ENCODE measurements at places on chromosomes 16 and 17.
A peak's percentile ranks its signal among the peaks of the same experiment; 100 is the strongest.

GRCh38 chr17:11986942-11987329 is 10.3 kb downstream of the ZNF18 start:
- peaks cover 21% of the 10 kb centered on the region for H3K4me1 ChIP-seq
- no peak for DNase-seq
- H3K4me3 ChIP-seq, result no peak overlapping the region
- no peaks in the 10 kb centered on the region for H3K27me3 ChIP-seq

DNA sequence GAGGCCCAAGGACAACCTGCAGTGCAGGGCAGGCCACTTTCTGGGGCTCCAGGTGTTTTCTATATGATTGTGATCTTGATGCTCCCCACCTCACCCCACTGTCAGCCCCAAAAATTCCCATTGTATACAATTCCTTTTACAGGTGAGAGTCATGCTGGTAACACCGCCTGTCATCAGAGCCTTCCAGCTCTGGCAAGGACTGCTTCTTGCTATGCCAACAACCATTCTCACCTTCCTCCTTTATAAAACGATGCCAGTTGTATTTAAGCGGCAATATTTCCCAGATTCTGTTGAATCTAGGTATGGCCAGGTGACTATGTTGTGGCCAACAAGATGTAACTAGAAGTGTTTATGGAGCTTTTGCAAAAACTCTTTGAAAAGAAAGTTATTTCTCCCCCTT is 30.4 kb upstream of the CALB2 start:
- no peak overlapping the region for H3K27ac ChIP-seq
- DNase-seq, result no peak
- H3K27me3 ChIP-seq, result no peaks in the 10 kb centered on the region

- no peak overlapping the region for H3K27ac ChIP-seq
- no peak for DNase-seq
- no peaks in the 10 kb centered on the region for H3K36me3 ChIP-seq
Measured at GRCh38 chr17:57281887-57282286, 25.6 kb downstream of the MSI2 start.

GRCh38 chr16:85687651-85688471 is 893 bp downstream of the GINS2 start:
- no peaks in the 10 kb centered on the region for H3K36me3 ChIP-seq
- no peaks in the 10 kb centered on the region for H3K27me3 ChIP-seq
- peak; percentile 21 for DNase-seq
- H3K4me1 ChIP-seq, result no peaks in the 10 kb centered on the region

- no peak overlapping the region for H3K27ac ChIP-seq
- no peaks in the 10 kb centered on the region for H3K27me3 ChIP-seq
- no peak for DNase-seq
- no peaks in the 10 kb centered on the region for H3K4me1 ChIP-seq
- H3K4me3 ChIP-seq, result no peak overlapping the region
Measured at GRCh38 chr16:72764015-72764654, 283.8 kb downstream of the ZFHX3 start.

DNA sequence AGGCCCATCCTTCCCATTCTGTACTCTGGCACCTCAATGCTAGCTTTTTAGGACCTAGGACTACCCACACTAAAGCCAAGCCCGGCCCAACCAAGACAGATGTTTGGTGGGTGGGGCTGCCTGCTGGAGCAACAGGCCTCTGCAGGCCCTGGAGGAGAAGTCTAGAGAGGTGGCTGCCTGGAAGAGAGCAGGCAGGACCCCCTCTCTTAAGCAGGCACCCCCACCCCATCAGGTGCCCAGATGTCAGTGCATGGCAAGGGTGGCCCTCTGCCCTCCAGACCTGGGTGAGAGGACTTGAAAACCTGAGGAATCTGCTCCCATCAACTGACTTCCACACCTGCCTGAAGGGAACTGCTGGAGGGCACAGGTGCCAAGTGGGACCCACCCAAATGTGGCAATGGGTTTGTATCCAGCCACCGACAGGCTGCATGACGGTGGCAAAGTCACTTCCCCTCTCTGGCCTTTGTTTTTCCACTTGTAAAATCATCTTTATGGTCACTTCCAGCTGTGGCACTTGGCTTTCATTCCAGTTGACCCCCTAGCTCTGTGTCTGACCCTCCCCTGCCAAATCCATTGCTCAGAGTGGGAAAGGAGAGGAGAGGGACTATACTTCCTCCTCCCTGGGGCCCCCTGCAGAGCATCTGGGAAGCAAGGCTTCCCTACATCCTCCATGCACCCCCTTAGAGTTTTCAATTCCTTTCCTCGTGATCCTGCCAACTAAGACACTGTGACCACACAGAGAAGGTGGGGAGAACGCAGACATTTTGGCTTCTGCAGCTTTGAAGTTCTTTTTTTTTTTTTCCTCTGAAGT is 1.7 kb upstream of the STAT5A start:
- H3K27ac ChIP-seq, result no peak overlapping the region
- H3K36me3 ChIP-seq, result no peaks in the 10 kb centered on the region
- DNase-seq, result peak; percentile 44

- no peak overlapping the region for H3K4me3 ChIP-seq
- H3K4me1 ChIP-seq, result no peaks in the 10 kb centered on the region
Measured at GRCh38 chr17:77879226-77879895, 79.1 kb upstream of the TNRC6C start.

DNA sequence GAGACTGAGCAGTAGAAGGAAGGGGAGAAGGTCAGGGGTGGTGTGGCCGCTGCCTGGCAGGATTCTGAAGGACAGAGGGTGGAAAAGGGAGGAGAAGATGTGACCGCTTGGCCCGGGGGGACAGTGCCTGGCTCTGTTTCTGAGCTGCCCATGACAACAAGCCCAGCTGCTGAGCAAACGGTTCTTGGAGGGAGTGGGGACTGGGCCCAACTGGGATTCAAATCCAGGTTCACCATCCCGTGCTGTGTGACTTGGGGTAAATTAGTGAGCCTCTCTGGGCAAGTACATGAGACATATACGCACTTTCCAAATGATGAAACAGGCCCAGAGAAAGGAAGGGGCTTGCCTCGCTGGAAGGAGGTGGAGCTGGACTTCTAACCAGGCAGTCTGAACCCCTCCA is 23.3 kb downstream of the SEC14L5 start:
- H3K27ac ChIP-seq, result no peak overlapping the region
- H3K27me3 ChIP-seq, result no peaks in the 10 kb centered on the region
- H3K36me3 ChIP-seq, result no peaks in the 10 kb centered on the region
- H3K4me3 ChIP-seq, result no peak overlapping the region

DNA sequence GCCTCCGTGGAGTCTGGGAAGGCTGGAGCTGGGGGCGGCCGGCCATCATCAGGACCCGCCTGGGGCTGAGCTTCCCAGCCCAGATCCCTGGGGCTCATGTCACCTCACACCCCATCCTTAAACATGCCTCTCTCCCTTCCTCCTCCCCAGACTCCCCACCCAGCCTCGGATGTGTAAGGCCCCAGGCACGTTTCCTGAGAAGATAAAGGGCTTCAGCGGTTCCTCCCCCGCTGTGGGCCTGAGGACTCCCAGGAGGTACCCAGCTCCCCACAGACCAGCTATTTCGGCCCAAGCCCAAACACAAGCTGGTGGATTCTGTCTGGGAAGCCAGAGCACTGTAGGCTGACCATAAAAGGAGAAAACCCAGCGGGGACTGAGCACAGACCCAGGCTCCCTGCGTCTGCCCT is 49.2 kb downstream of the MYH11 start:
- H3K36me3 ChIP-seq, result no peaks in the 10 kb centered on the region
- no peak overlapping the region for H3K4me3 ChIP-seq
- no peak overlapping the region for H3K27ac ChIP-seq
- no peaks in the 10 kb centered on the region for H3K4me1 ChIP-seq
- no peak for DNase-seq
- H3K27me3 ChIP-seq, result no peaks in the 10 kb centered on the region

DNA sequence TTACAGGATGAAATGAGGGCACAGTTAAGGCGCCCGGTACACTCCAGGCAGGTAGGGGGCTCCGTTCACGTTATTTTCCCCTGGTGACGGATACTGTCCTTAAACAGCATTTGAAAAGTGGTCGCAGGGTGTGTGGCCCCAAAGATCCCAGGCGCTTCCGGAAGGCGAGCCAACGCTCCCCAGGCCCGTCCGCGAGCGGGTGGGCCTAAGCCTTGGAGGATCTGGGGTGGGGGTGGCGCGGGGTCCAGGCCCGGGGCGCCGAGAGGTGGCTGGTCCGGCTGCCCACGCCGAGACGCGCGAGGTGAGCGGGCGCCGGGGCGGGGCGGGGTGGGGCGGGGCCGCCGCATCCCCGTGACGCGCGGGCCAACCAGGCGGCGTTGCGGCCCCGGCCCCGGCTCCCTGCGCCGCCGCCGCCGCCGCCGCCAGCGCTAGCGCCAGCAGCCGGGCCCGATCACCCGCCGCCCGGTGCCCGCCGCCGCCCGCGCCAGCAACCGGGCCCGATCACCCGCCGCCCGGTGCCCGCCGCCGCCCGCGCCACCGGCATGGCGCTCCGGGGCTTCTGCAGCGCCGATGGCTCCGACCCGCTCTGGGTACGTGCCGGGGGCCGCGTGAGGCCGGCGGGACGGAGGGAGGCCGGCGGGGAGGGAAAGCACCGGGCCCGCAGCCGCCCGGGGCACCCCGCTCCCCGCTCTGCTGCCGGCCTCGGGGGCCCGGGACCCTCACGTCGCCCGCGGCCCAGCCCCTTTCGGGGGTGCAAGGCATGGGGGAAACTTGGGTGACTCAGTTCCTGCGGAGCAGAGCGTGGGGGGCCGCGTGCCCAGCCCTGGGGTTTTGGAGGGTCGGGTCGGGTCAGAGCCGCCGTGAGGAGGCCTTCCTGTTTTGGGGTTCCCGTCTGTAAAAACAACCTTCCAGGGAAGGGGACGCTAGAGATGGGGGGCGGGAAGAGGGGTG is at the start of gene ABCC1:
Gene ABCC1 (plus strand): TSS at position 407 of the 951 bp plus-strand sequence. CDS start 136 bp downstream, at position 543.
- peak within 1 kb of the TSS; percentile 54 for H3K4me3 ChIP-seq
- peak; percentile 49 for DNase-seq
- H3K27me3 ChIP-seq, result peaks cover 2% of the 10 kb centered on the region
- no peaks in the 10 kb centered on the region for H3K4me1 ChIP-seq

GRCh38 chr16:85090873-85091521 is 21.3 kb downstream of the CIBAR2 start:
- H3K27ac ChIP-seq, result no peak overlapping the region
- no peak overlapping the region for H3K4me3 ChIP-seq
- no peaks in the 10 kb centered on the region for H3K27me3 ChIP-seq
- peak; percentile 82 for DNase-seq
- H3K4me1 ChIP-seq, result peaks cover 9% of the 10 kb centered on the region

DNA sequence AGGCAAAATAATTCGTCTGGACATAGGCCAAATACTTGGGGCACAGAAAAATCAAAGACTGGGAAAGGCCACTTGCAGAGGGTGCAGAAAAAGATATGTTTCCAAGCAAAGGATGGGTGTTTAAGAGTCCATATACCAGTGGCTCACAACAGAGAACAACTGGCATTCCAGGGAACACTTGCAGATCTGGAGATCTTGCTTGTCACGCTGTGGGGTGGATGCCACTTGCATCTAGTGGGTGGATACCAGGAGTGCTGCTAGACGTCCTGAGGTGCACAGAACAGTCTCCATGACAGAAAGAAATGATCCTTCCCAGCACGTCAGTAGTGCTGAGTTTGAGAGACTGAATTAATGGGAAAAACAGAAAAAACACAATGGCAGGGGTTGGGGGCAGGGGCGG is 8.4 kb downstream of the CBX8 start:
- H3K4me3 ChIP-seq, result no peak overlapping the region
- DNase-seq, result no peak
- H3K27ac ChIP-seq, result no peak overlapping the region
- H3K36me3 ChIP-seq, result no peaks in the 10 kb centered on the region
- H3K4me1 ChIP-seq, result peaks cover 10% of the 10 kb centered on the region
